ENCODE measurements at places on chromosomes 4 and X.
A peak's percentile ranks its signal among the peaks of the same experiment; 100 is the strongest.

DNA sequence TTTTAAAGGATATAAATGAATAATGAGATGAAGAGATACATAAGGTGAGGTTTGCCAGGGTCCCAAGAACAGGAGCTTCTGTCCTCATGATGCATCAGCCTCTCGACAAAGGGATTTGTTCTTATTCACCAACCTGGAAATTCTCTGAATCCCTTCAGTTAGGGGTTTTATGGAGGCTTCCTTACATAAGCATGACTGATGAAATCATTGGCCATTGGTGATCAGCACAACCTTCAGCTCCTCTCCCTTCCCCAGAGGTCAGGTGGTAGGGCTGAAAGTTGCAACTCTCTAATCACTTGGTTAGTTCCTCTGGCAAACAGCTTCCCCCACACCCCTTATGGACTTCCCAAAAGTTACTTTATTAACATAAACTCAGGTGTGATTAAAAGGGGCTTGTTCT is 222.0 kb downstream of the SPRY1 start:
- no peak for DNase-seq

GRCh38 chrX:154398668-154399526 is 720 bp downstream of the RPL10 start:
- peak; percentile 80 for DNase-seq

GRCh38 chr4:3261411-3262207 is 12.7 kb downstream of the MSANTD1 start:
- no peak for DNase-seq

DNA sequence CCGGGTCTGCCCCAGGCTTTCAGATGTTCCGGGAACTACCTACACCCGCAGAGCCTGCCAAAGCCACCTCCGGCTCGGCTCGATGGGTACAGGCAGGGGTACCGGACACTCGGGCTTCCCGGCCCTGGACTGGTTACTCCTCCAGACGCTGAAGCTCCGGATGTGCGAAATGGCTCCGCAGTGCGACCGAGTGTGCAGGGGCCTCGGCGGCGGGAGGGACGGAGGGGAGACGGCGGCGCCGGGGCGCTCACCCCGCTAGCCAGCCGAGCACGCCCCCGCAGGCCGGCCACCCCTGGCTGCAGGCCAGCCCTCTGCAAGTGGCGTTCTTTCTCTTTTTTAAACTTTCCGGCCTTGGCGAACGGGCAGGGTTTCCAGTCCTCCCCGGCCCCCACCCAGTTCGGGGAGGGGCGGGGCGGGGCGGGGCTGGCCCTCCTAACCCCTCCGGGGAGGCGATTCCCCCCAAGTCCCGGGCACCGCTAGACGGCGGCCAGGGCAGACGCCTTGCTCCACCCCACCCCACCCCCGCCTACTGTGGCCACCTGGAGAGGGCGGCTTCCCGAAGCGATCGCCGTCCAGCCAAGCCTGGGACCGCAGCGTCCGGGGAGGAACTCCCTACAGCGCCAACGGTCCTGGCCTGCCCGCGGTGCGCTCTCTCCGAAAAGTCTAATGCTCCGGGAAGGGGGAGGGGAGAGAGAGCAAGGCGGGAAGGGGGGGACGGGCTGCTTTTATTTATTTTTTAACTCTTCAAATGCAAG is 7.5 kb downstream of the BCOR start:
- DNase-seq = no peak

GRCh38 chr4:185054886-185055285 is 36.6 kb downstream of the HELT start:
- no peak for DNase-seq

DNA sequence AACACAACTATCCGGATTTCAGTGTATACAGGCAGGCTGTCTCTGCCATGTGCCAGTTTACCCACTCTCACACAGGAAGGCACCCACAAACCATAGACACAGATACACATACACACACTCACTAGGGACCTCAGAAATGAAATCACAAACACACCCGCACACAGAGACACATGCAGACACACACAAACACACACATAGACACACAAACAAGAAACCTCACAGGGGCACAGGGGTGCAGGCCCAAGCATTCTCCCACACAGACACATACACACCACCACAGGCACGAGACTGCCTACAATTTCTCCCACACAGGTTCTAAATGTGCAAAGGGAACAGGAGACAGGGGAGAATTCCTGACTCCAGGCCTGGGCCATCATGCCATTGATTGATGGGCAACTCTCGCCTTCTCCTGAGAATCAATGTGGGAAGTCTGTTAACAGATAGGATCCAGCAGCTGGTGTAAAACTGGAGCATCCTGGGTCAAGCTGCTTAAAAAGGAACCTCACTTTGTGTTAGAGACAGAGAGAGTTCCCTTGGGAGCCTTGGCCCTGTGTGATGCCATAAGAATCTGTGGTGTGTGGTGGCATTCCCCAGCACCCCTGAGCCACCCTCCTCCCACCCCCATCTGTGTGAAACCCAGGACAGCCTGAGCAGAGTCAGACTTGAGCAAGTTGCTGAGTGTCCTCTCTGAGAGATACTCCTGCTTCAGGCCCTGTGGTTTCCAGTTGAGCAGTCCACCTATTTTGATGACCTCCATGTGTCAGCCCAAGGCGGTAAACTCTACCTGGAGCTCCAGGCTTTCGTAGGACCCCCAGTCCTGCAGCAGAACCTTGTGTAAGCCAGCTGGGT is 33.9 kb downstream of the NBDY start:
- DNase-seq = no peak

DNA sequence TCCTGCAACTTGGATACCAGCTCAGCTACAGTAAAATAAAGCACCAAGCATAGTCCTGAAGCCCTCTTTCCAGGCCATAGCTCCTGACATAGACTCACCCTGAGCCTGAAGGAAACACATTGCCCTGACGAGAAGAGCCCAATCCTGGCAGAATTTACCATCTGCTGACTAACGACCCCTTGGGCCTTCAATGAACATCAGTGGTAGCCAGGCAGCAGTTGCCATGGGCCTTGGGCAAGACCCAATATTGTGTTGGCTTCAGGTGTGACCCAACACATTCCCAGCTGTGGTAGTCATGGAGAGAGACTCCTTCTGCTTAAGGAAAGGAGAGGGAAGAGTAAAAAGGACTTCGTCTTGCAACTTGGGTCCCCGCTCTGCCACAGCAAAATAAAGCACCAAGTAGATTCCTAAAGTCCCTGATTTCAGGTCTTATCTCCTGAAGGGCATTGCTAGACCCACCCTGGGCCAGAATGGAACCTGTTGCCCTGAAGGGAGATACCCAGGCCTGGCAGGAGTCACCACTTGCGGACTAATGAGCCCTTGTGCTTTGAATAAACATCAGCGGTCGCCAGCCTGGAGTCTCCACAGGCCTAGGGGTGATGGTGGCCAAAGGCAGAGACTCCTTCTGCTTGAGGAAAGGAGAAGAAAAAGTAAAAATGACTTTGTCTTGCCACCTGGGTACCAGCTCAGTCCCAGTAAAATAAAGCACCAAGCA is 902.6 kb downstream of the C4orf33 start:
- no peak for DNase-seq

Data from NCI-H774 (cell line).